ENCODE measurements at places on chromosomes 3 and 15.

- DNase-seq = no peak
Measured at GRCh38 chr3:121654493-121655385, 6.0 kb downstream of the HCLS1 start.

GRCh38 chr3:169886671-169887070 lies 16.9 kb upstream of the LRRC31 start:
- DNase-seq = peak; percentile 18

- DNase-seq = no peak
Measured at GRCh38 chr15:58552505-58553364, 120.9 kb downstream of the LIPC start.

GRCh38 chr3:156606729-156607128 lies 51.8 kb upstream of the SSR3 start:
- no peak for DNase-seq

DNA sequence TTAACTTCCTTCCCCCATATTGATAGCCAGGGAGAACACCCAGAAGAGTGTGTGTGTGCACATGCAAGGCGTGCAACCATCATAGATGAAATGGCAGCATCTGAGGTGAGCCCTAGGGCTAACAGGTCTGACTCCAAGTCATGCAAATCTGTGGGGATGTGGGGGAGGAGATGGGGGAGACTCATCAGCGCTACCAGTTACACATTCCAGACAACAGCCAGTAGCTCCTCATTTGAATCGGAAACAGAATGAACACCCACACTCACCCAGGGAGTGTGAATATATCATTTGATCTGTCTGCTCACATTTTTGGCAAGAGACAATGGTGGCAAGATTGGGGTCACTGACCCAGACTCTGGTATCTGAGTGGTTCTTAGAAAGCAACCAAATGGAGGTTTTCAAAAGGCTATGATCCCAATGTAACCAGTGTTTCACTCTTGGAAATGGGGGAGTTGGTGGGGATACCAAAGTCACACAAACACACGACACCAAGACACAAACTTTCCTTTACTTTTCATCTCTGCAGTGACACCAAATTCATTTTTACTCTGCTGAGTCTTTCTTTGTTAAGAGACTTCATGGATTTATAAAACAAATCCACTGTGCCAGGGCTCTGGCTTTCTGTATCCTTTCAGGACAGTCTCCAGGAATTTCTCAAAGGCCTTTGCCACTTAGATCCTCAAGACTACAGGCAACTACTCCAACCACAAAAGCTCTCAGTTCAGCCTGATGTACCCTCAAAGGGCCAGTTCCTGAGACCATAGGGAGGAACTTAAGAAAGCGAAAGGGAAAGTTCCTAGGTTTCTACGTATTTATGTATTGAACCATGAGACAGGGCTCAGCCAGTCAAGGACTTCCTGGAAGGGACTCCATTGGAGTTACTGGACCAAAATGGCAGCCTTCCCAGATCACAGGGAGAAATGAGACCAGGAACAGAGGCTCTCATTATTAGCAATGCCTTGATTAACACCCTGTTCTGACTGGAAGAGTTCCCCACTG lies 2.2 kb downstream of the CDCP1 start:
- DNase-seq = no peak

DNA sequence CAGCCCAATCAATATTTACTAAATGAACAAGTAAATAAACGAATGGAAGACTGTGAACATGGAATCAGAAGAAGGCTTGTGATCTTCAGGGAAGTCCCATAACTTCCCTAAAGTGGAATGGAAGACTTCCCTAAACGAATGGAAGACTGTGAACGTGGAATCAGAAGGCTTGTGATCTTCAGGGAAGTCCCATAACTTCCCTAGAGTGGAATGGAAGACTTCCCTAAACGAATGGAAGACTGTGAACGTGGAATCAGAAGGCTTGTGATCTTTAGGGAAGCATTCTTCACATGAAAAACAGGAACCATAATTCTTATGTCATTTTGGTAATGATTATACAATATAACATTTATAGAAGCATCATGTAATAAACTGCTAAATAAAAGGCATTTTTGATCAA lies 38.8 kb downstream of the EOGT start:
- no peak for DNase-seq

DNA sequence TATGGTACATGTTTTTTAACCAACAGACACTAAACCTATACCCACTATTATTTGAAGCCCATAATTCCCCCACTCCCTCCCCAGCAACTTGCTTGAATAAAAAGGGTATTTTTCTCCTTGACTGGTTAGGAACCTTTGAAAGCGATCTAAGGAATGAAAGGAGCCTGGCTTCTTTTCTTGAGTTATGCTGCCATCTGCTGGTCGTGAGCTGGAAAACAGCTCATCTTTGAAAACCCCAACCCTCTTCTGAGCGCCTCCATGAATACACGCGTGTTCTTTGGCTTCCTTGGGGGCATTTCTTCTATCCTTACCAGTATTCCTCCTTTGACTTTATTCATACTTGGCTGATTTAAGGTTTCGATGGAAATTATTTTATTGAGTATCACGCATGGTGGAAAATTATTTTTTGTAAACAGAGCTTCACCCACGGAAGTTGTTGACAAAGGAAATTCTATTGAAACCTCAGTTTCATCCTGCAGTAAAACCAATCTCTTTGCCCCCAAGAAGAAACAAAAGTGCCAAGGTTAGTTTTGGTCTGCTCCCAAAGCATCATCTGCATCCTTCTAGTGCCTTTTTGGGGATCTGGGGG lies 171.6 kb downstream of the SV2B start:
- peak; percentile 48 for DNase-seq

- DNase-seq = peak; percentile 15
Measured at GRCh38 chr3:88188436-88188835, 38.7 kb downstream of the C3orf38 start.

DNA sequence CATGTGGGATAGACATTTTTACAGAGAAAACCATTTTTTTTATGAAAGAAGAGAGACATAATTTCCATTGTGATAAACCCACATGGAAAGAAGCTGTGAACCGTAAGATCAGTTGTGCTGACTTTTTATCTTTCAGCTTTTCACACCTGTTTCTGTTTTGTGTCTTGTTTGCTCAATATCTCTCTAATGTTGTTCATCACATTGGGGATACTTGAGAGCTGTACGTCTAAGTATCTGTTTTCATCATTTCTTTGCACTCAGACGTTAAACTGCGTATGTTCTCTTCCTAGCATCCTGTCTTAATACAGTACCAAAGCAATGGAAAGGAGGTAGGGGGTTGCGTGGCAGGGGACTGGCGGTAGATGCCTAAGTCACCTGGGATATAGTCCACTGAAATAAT lies 449.0 kb downstream of the NAALADL2 start:
- DNase-seq = no peak

DNA sequence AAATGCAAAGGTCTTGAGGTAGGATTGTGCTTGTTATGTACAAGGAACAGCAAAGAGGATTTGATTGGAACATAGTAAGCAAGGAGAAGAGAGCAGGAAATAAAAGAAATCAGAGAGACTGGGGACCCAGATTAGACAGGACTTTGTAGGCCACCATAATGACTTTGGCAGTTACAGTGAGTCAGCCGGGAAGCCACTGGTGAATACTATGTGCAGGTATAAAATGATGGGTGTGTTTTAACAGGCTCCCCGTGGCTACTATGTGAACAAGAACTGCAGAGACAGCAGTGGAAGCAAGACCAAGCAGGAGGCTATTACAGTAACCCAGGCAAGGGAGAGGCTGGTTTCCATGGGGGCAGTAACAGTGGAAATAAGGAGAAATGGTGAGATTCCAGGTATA lies 55.2 kb downstream of the NPTN start:
- DNase-seq = no peak

All from anterior cingulate cortex (tissue), 58 donors.